ENCODE measurements at places on chromosomes 7 and 10.

DNA sequence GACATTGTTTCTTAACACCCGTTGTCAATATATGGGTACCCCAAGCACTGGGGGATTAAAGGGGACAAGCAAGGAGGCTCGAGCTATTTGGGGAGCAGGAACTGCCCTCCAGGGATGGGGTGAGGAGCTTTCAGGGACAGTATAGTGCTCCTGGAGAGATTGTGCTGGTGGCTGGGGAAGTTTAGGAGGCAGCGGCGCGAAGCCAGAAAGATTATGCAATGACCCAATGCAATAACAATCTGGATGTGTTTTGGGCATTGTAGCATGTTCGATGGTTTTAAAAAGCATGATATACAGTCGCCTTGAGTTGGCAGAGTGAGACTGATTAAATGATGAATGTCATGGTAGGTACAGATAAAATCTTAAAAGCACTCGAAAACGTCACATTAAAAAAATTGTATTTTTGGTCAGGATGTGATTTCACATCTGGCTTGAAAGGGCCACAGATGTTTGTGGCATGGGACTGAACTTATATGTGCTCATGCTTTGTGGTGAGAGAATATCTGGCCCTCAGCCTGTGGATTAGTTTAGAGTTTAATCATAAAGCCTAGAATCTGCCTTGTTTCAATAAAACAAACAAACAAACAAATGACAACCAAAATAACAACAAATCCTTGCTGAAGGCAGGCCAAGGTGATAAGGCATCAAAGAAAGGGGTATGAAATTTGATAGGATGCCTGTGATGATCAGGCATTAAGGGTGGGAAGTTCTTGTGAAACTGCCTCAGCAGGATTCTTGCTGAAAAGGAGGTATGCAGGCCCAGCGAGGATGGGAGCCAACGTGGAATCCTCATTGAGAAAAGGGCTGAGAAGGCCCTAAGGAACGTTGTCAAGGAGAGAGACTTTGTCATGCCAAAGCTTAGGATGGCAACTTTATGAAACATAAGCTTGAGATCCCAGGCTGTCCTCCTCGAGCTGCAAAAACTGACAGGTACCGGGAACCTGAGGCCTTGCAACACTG, 417.1 kb upstream of the KLF6 start:
- DNase-seq, result no peak

GRCh38 chr10:69391158-69391557, 25.6 kb downstream of the TACR2 start:
- no peak for DNase-seq

DNA sequence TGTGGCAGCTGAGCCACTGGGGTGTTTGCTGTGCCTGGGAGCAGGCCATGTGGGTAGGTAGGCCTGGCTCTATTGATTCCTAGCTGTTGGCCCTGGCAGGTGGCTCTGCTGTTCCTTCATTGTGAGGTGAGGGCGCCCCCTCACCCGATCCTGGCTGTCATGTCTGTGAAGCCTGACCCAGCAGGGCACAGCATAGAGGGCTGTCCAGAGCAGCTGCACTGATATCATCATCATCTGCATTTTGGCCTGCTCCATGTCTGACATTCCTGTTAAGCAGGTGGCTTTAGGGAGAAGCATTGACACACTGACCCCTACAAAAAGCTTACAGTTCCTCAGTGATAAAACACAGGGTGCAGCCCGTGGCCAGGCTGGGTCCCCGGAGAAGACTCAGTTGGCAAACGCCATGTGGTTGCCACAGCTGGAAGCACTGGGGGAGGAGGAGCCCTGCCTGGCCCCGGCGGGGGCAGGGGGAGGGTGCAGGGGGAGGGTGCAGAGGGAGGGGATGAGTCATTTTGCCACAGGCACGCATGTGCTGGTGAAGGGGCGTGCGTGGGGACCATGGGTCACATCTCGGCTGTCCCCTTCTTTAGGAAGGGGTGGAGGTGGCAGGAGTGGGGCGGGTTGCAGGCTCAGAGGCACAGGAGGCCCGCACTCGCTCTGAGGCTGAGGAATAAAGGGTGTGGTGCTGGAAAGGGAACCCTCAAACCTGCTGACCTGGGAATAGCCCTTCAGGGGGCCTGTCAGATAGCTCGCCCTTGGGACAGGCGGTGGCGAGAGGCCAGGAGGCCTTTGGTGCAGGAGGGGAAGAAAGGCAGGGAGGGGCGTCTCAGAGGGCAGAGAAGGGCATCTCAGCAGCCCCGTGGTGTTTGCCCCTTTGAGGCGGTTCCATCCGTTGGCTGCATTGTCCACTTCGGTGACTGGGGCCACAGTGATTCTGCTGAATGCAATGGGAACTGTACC, 31.6 kb downstream of the IKZF1 start:
- DNase-seq, result no peak

GRCh38 chr7:124452186-124452585, 313.4 kb downstream of the GPR37 start:
- no peak for DNase-seq

DNA sequence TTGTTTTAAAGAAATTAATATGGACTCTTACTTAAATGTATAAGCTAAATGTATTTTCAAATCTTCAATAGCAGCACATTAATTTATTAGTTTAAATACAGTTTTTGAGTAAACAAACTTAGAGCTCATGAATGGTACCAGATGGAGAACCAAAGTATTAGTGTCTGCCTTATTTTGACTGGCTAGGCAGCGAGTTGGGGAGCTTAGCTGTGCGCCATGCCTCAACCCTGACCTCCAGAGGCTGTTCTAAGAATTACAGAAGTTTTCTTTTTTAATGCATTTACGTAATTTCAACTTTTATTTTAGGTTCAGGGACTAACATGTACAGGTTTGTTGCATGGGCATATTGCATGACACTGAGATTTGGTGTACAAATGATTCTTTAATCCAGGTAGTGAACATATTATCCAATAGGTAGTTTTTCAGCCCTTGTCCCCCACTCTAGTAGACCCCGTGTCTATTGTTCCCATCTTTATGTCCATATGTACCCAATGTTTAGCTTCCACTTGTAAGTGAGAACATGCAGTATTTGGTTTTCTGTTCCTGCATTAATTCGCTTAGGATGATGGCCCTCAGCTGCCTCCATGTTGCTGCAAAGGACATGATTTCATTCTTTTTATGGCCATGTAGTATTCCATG, 166.8 kb downstream of the IQUB start:
- DNase-seq, result peak; percentile 20
